Activated T-cell treated with anti-CD3 and anti-CD28 coated beads, Interleukin-2, amount 50 U/mL, for 48 hours (primary cell): ENCODE measurements at places on chromosomes 3 and 15.
A peak's percentile ranks its signal among the peaks of the same experiment; 100 is the strongest.

DNA sequence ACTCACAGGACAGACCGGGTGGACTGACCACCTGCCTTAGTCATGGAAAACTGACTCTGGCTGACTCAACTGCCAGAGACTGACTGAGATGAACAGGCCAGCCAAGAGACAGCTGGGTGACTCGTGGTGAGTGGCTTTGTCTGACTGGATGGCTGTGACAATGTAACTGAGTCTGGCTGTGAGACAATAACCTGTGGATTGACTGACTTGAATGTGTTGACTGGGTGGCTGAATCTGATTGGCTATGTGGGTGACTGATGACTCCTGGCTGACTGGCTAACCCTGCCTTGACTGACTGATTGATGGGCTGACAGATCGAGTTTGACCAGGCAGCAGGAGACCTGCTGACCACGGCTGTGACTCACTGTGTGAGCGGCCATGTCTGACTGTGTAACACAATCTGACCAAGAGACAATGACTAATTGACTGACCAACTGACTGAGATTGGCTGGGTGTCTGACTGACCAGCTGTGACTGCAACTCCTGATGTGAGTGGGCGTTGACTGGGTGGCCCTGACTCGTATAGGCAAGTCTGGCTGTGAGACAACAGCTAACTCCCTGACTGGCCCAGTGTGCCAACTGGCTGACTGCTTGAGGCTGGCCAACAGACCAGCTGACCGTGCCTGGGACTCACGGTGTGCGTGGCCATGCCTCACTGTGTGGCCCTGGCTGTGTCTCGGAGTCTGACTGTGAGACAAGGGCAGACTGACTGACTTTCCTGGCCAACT lies 509.1 kb downstream of the SHQ1 start:
- no peak for DNase-seq

- DNase-seq, result no peak
These were observed 59.8 kb upstream of the NR2F2 start for GRCh38 chr15:96270581-96271172.

DNA sequence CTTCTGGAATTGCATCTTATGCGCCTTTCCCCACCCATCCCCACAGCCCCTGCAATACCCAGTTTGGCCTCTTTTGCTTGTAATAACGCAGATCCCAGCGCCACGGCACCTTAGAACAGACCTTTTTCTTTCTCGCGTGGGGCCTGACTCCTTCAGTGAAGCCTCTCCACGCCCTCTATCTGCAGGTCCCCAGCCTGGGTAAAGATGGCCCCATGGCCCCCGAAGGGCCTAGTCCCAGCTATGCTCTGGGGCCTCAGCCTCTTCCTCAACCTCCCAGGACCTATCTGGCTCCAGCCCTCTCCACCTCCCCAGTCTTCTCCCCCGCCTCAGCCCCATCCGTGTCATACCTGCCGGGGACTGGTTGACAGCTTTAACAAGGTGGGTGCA lies 594 bp downstream of the CRELD1 start:
- no peak for DNase-seq

GRCh38 chr3:180335050-180335449 lies 266.9 kb upstream of the TTC14 start:
- DNase-seq, result no peak

DNA sequence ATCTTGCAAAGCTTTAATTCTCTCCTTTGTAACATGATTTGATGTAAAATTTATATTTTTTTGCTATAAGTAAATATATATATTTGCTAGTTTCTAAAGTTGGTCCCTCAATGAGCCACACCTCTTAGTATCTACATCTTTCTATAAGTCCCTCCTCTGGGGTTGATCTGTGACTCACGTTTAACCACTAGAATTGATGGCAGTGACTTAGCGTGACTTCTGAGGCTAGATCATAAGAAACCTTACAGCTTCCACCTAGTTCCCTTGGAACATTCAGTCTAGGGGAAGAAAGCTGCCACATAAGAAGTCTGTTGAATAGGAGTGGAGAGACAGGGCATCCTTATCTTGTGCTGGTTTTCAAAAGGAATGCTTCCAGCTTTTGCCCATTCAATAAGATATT lies 56.6 kb upstream of the TNIK start:
- DNase-seq, result no peak

DNA sequence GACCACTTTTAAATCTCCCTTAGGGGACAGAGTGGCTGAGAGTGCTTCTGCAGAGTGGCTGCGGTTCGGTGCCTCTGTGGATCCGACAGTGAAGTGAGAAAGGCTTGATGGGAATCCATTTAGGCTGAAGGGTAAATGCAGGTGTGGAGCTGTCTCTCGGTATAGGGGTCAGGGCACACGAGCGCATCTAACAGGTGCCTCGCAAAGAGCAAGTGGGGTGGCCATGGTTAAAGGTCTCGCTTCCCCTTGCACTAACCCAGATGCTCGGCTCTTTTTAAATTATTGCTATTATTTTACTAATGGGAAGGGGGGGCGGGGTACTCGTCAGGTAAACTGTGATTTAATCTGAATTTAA lies 598 bp upstream of the GJD2 start:
- DNase-seq, result no peak

GRCh38 chr15:77982127-77982490 lies 95.4 kb downstream of the TBC1D2B start:
- no peak for DNase-seq

DNA sequence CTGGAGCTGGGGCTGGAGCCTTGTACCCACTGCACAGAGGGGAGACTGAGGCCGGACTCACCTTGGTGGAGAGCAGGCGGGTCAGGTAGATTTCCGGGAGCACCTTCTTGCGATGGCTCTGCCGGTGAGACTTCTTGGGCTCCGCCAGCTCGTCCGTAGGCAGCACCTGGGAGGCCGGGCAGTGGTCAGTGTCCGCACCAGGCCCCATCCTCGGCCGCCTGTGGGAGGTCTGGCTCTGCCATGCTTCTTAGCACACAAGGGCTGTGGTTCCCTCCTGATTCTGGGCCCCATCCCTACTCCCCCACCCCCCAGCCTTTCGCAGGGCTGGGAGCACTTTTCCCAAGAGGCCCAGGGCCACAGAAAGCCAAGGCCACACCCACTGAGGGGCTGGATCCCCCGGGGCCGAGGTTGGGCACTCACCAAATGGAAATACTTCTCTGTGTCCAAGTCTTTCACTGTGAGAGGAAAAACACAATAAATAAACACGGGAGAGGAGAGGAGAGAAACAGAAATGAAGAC lies 17.4 kb downstream of the H1-8 start:
- no peak for DNase-seq

- DNase-seq, result no peak
These were observed 31.0 kb downstream of the COPS2 start for GRCh38 chr15:49124371-49124770.

GRCh38 chr3:48343432-48343831 lies 10.0 kb upstream of the SPINK8 start:
- no peak for DNase-seq

GRCh38 chr3:127758013-127758412 lies 64.3 kb downstream of the MGLL start:
- DNase-seq, result no peak

DNA sequence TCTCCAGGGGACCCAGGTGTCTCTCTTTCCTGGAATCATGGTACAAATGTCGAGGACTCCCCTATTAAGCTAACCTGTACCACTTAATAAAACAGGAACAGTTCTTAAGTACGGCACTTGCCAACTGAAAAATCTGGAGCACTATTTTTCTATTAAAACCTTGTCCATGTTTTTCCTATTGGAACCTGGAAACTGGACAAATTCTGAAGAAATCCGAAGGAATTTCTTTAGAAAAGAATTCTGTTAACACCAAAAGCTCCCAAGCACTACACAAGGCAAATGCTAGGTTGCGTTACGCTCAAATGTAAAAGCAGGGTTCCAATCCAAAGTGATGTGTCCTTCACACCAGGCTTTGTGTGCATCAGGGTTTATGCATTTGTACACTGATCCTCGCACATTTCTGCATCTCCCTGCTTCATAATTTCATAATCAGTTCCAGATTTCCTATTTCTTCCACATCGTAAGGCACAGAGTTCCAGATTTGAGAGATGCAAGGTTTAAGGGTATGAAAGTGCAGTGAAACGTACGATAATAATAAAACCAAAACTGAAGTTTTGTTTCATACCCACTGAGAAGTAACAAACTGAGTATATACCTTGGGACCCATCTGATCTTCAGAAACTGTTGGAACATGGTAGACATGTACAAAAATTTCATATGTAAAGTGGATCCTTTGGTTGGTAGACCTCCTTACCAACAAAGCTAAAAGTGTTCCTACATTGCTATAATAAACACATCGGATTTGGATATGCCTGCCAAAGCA lies 132.1 kb upstream of the WNT5A start:
- no peak for DNase-seq

DNA sequence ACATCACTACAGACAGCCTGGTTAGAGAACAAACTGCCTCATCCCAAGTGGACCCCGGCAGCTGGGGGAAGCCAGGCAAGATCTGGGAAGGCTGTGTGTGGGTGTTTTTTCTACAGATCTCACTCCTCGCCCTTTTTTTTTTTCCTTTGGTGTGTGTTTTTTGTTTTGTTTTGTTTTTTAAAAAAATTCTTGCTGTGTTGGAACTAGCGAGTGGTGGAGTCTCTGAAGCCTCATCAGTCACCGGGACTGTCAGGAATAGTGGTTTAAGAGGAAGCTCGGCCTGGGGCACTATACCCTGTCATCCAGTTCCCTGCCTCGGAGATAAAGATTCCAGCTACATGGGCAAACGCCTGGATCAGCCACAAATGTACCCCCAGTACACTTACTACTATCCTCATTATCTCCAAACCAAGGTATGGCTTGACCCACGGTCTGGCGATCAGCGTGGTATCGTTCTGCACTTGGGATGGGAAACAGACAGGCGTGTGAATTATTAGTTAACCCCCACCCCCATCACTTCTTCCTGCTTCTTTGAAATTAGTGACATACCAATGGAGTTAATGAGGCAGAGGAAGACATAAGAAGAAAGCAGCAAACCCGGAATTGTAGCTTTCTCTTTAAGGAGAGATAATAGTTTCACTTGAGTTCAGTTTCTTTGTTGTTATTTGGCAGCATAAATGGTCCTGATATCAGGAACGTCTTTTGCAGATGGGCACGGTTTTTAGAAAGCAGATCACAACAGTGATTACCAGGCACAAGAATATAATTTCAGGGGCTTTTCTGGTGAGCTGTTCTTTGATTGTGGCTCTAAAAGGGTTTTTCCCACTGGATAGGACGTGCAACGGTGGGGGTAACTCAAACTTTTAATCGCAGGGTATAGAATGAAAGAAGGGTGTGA lies 722 bp downstream of the RBMS3 start:
- no peak for DNase-seq

- DNase-seq, result no peak
These were observed 293.3 kb downstream of the MEX3B start for GRCh38 chr15:81752546-81752942.

DNA sequence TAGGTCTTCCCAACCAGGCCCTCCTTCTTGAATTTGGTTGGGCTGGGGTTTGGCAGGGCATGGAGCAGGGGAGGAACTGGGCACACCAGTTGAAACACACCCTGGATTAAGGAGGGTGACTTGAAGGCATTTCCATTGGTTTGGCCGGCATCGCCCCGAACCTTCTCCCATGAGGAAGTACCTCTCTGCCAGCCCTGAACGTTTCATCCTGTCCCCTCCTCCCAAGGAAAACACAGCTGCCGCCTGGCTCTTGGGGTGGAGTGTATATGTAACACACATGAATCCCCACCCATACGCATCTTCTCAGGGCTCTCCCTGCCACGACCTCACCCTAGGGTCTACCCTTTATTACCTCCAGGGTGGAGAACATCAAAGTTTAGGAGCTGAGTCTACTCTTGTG lies 14.6 kb downstream of the UBAP1L start:
- no peak for DNase-seq

DNA sequence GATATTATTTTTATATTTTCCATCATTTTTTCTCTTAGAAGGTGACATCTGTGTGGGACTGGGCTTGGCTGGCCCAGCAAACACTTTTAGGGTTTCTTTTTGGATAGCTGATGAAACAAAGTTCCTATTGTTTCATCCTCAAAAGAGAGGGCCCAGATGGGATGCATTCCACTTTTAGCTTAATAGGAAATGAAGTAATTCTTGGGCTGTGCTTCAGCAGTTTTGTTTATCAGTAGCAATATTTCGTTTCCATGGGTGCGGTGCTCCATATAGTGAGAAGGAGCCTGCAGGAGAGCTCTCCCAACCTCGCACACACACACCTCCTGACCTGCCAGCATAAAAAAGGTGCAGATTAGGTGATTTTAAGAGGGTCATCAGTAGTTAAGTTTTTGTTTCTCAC lies 147.5 kb downstream of the AKAP13 start:
- DNase-seq, result no peak

GRCh38 chr15:81199031-81199779 lies 2.5 kb downstream of the IL16 start:
- DNase-seq, result no peak

DNA sequence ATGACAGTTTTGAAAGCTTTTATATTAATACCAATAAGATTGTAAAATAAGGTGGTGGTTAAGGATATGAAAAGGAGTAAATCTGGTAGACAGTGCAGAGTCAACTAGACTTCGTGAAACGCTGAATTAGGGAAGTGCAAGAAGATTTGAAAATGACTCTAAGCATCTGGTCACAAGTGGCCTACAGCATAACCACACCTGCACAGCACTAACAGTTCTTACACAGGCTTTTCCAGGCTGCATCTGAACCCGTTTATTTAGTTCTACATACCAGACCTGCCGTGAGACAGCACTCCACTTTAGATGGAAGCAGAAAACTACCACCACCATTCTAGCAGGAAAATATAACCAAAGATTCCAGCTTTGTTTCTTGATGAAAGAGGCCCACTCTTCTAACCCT lies 1.9 kb downstream of the DMXL2 start:
- no peak for DNase-seq

GRCh38 chr3:19165654-19166053 lies 17.3 kb downstream of the KCNH8 start:
- DNase-seq, result no peak

- DNase-seq, result no peak
These were observed 452.2 kb downstream of the IL5RA start for GRCh38 chr3:2657971-2658370.

- peak; percentile 45 for DNase-seq
These were observed 124.5 kb downstream of the TLE3 start for GRCh38 chr15:69973102-69973714.

- DNase-seq, result no peak
These were observed 149.4 kb downstream of the LPP start for GRCh38 chr3:188303286-188303799.

- DNase-seq, result no peak
These were observed 18.2 kb upstream of the SNRPA1 start for GRCh38 chr15:101313041-101313761.

DNA sequence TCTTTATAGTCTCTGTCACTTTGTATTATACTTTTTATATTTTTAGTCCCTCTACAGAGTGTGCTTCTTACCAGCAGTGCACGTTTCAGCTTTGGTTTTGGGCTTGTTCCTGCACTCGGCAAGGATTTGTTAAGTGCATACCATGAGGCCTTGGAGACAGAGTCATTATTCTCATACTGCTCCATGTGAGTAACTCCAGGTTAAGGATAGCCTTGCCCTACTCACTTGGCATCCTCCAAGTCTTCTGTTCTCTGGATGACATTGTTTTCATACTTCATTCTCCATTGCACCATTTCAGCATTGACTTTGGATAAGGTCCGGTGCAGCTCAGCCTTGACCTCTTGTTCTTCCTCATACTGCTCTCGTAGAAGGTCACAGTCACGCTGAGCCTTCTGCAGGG lies 96.4 kb downstream of the MYH15 start:
- DNase-seq, result no peak
